A549 treated with CpdA at 1 μM for 4 hours (cell line): ENCODE measurements at places on chromosomes 5 and 9. TPM values are rescaled to one million over a fixed set of nuclear protein-coding genes. Genes with fewer than 3 reads are reported as not detected.

BNC2 gene
- total RNA-seq, result 3.9 to 6.9 TPM (median 5.1 TPM) in 5 replicates

PPP2CA gene
- 235 to 294 TPM (median 274 TPM) in 5 replicates for total RNA-seq

NAIP gene
- total RNA-seq, result 0.51 to 0.63 TPM (median 0.52 TPM) in 5 replicates

TRIM7 gene
- total RNA-seq, result 27.2 to 44.1 TPM (median 42.4 TPM) in 5 replicates

TAF11L13 gene
- total RNA-seq, result not detected in 5 replicates

PCDHA4 gene
- 1.4 to 2.0 TPM (median 1.7 TPM) in 5 replicates for total RNA-seq
